ENCODE measurements at places on chromosomes 3 and 15.

- DNase-seq = no peak
Observed at GRCh38 chr3:171129827-171130226, 103.3 kb upstream of the SLC2A2 start.

DNA sequence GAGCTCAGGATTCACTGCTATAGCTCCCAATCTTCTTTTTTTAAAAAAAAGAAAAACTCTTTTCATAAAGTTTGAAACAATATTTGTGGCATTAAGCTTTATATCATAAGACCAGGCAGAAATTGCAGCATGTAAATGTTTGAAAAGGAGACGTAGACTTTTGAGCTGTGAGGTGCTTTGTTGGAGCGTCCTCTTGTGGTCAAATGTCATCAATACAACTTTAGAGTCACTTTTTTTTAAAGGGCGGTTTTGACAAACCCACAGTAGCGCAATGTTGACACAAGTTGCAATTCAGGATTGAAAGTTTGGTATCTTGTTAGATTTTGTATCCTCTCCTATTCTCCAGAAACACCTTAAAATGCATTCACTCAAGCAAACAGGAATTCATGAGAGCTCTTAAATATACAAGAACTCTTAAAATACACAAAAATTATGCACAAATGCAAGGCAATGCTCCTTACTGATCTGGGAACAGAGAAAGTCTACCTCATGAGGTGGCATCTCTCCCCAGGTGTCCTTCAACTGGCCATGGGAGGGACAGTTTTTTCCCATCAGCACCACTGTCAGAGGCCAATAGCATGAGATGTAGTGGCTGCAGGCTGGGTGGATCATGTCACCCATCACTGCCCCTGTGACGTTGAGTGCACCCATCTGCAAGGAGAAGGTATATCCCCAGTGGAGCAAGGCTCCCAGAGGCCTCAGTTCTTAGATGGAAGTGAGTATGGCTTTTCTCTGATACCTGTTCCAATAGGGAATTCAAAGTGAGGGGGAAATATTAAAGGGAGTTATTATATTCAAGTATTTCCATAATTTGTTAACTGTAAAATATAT lies 70.7 kb downstream of the ANXA2 start:
- DNase-seq = no peak

DNA sequence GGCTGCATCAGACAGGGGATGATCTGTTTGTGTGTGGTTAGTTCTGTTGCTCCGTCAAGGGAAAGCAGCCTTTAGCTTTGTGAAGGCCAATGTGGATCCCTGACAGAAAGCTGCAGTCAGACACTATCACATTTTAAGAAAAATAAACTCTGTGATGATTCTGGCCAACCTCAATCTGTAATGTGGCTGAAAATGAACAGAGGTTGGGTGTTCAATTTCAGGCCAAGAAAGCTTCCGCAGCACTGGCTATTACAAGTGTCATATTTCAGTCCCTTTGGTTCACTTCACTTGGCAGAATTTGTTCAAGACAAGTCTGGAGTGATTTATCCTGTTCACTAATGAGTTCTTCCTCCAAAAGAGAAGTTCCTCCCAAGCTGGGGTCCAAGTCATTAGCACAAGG lies 571.8 kb upstream of the IL12A start:
- peak; percentile 26 for DNase-seq

DNA sequence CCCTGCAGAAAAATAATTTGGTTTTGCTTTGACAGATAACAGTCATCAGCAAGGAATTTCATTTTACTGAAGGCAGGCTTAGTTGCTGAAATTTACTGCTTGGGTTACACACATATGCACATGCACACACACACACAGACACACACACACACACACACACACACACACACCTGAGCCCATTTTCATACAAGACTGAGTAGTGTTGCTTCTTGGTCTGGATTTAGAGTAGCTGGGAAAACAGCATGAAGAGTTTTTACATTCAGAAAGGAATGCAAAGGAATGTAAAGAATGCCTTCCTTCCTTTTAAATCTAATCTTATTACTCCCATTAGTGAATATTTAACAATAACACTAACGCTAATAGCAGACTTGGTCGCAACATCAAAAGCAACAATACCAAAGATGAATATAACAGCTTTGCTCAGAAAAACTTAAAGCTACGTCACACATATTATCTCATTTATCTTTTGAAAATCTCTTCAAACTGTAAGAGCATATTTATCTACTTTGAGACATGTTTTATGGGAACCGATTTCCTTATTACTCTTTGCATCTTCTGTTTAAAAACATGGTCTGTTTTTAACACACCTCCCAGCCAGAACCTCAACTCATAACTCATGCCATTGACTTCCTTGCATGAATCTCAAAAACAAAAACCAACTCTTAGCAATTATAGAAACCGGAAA lies 32.5 kb downstream of the RFTN1 start:
- DNase-seq = peak; percentile 20

DNA sequence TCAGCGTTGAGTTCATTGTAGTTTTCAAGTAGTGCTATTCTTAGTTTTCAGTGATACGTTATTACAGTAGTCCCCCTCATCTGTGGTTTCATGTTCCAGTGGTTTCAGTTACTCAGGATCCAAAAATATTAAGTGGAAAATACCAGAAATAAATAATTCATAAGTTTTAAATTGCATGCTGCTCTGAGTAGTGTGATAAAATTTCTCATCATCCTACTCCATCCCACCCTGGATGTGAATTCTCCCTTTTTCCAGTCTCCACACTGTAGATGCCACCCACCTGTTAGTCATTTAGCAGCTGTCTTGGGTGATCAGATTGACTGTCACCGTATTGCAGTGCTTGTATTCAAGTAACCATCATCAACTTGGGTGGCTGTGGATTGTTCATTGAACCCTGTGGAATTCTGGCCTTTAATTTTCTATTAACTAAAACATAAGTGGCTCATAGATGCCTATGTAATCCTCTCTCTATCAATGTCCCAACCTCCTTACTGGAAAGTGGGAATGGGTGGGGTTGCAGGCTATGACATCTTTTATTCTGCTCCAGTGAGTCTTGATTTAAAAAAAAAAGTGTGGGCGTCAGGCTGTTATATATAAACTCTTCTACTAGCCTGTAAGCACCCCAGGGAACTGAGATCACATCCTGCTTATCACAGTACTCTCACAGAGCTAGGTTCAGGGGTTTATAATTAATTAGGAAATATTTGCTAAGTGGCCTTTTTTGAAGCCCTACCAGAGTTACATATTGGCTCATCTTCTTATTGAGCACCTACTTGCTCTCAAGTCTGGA lies 97.5 kb downstream of the CFAP20DC start:
- DNase-seq = no peak
